NCI-H774 (cell line): ENCODE measurements at places on chromosomes 7 and 10.

DNA sequence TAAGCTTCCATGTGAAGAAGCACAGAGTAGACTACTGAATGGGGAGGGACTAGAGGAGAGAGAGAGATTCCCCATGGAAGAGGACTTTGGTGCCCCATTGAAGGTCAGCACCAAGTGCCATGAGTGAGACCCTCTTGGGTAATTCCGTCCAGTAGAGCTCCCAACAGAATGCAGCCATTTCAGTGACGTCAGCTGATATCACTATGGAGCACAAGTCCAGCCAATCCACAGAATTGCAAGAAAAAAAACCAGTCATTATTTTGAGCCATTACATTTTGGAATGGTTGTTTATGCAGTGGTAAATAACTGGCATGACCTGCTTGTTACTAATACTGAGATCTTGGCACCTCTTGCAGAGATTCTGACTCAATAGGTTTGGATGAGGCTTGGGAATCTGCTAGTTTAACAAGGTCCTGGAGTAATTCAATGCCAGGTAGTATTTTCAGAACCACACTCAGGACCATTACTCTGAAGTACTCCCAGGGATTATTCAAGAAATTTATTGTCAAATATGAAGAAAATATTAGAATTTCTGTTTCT lies 52.6 kb upstream of the SP8 start:
- DNase-seq: no peak

DNA sequence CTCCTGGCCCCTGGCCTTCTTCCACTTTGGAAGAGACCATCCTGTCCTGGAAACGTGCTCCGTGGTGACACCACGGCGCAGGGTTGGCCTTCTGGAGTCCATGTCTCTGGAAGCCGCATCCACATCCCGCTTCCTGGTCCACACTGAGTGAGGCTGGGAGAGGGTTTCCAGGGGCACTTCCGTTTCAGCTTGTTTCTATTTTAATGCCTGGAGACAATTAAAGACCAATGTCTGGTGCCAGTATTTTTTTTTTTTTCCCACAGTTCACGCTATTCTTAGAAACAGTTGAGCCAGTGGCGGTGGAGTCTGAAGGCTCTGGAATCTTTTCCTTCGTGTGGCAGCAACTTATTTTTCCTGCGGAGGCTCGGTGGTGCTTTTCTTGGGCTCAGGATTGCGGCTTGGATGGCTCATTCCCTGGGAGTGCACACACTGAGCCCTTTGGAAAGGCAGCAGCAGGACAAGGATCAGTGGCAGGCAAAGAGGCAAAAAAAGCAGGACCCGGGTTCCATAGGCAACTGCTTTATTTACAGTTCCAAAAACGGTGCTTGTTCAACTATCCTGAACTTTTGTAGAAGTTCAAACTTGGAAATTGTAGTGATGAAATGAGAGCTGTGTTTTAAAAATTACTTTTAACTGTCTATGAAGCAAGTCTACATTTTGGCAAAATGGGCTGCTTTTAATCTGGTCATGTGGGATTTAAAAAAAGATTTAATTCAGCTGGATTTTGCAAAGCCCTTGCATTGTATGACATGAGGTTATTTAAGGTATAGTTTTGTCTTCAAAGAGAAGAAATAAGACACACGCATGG lies 202.8 kb downstream of the BAMBI start:
- DNase-seq: no peak

DNA sequence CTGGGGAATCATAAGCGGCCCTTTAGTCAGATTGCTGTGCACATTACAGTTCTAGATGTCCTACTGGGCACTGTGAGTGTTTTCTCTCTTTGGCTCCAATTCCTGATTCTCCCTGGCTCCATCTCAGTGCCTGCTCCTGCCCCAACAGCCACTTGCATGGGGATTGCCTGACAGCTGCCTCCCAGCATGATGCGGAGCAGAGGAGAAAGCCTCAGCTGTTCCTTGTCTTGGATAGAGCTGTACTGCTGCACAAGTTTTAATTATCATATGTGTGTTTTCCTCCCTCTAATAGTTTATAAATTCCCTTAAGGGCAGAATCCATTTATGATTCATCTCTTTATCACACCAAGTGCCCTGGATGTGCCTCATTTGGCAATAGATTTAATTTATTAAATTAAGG lies 285.8 kb upstream of the COBL start:
- no peak for DNase-seq

GRCh38 chr10:30687698-30688213 lies 58.2 kb upstream of the LYZL2 start:
- DNase-seq: peak; percentile 32

GRCh38 chr10:113099431-113100183 lies 149.6 kb downstream of the TCF7L2 start:
- no peak for DNase-seq

DNA sequence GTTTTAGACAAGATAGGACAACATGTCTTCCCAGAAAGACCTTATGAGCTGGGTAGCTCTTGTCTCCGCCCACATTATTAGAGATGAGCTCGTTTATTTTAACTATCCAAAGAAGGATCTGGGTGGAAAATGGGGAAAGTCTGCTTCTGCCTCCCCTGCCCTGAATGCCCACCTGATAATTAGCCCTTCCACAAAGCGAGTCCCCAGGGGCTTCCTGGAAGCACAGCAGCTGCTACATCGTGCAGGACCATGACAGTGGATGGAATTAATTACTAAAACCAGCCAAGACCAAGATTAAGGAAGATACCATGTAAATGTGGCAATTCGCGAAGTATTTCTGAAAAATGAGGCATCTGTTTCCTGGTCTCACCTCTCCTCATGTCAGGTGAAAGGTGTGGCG lies 374.4 kb downstream of the PAXIP1 start:
- no peak for DNase-seq

DNA sequence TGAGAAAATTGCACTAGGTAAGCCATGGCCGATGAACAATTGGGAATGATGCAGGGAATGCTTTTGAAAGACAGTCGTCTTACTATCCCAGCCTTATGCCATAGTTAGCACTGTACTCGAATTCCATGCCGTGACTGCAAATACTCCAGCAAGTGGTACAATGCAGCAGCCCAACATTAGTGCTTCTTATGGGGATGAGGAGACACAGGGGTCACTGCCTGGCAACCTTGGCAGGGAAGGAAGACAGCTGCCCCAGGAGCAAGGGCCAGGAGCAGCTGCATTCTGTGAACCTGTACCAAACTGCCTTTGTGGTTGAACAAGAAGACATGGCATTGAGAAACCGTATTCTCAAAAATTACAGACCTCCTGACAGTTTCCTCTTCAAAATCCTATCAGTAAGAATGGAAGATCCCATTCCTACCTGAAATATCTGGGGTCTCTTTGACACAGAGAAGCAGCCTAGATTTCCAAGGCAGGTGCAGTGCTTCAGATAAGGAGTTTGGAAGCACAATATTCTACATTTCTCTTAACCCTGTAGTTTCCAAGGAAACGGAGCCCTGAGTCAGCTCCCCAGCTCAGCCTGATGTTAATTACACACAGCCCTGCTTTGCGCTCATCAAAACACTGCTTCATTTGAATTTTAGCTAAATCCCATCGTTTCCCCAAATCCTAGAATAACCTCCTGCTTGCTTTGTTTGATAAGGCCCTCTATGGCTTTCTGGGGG lies 49.0 kb upstream of the FRMD4A start:
- DNase-seq: no peak

- no peak for DNase-seq
These were observed 25.4 kb downstream of the RPP38 start for GRCh38 chr10:15122477-15123030.

DNA sequence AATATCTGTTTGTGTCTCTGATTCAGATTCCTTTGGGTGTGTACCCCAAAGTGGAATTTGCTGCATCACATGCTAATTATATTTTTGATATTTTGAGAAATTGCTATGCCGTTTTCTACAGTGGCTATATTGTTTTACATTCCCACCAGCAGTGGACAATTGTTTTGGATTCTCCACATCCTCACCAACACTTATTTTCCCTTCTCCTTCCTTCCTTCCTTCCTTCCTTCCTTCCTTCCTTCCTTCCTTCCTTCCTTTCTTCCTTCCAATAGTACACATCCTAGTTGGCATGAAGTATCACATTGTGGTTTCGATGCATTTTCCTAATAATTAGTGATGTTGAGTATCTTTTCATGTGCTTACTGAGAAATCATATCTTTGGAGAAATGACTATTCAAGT lies 535.5 kb downstream of the SH2D4B start:
- no peak for DNase-seq

DNA sequence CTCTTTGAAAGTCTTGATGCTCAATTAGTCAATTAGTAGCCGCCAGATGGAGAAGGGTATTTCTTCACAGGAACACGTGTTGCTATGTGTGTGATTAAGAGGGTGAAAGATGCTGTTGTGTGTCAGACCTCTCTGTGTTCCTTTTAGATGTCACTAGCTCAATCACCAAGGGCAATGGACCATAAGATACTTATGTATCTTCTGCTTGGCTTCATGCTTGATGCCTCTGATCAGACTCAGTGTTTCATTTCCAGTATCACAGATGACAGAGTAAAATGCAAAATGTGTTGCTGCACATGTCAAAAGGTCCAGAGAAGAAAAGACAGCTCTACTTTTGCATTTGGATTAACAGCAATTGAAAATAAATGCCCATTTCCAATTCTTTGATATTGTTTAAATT lies 865.9 kb downstream of the CNTNAP2 start:
- no peak for DNase-seq

GRCh38 chr7:889391-889790 lies 13.0 kb downstream of the GET4 start:
- no peak for DNase-seq

DNA sequence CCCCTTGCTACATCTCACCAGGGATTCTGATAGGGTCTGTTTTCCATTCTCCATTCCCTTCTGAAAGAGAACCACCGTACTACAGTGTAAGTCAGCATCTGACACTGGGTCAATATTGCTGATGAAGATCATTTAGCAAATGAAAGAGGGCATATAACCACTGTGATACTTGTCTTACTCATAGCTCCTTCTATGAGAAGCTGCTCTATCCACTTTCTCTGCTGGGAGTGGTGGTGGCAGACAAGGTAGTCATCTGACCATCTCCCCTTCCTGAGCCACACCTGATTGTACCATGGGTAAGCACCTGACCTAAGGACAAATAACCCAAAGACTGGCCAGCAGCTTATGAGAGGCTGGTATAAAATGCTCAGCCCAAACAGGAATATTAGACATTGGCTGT lies 220.4 kb downstream of the DOCK4 start:
- DNase-seq: no peak

DNA sequence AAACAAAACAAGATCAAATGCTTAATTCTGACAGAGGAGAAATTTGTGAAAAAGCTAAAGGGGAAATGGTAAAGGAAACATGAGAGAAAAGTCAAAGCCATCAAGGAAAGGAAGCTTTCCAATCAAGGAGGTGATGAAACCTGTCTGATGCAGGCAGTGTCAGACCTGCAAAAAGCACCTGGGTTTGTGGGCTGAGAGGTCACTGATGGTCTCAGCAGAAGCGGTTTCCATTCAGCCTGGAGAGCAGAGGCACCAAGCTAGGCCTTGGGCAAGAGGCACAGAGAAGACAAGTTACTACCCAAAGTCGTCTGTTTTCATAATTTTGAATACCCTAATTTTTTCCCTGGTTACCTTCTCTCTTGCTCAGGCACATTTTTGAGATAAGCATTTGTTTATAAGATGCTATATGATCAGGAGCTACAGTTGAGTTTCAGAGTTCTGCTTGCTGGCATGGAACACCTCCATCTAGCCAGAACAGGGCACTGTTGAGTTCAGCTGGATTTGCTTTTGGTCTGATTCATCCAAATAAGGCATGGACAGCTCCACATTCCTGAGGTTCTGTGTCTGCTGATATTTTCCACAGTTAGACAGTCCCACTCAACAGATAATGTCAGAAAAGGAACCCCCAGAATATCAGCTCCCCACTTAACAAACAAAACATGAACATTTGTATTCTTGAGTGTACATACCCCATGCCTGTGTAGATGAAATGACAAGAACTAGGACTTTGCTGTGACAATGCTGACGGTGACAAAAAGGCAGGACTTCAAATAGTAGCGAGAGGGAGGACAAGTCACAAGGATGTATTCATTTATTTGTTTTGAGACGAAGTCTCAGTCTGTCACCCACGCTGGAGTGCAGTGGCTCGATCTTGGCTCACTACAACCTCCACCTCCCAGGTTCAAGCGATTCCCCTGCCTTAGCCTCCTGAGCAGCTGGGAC lies 4.9 kb upstream of the PPIA start:
- DNase-seq: no peak

DNA sequence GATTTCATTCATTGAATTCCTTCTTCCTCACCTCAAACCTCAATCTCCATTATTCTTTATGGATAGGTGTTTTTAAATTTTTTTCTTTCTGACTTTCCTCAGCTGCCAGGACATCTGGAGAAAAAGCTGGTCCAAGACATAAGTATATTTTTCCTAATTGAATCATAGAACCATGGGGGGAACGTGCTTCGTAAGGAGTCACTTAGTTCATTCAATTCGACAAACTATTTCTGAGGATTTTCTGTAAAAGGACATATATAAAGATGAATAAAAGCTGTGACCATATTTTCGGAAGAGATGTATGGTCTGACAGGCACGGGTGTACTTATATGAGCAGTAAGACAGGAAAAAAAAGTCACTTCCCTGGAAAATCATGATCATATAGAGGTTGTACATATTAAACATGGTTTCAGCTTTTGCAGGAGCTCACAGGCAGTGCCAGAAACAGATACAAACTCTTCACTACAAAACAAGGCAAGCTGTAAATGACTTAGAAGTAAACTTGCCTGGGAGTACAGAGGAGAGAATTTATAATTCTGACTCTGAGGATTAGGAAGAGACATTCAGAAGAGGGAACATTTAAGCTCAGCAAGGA lies 88.2 kb upstream of the EGR2 start:
- no peak for DNase-seq

DNA sequence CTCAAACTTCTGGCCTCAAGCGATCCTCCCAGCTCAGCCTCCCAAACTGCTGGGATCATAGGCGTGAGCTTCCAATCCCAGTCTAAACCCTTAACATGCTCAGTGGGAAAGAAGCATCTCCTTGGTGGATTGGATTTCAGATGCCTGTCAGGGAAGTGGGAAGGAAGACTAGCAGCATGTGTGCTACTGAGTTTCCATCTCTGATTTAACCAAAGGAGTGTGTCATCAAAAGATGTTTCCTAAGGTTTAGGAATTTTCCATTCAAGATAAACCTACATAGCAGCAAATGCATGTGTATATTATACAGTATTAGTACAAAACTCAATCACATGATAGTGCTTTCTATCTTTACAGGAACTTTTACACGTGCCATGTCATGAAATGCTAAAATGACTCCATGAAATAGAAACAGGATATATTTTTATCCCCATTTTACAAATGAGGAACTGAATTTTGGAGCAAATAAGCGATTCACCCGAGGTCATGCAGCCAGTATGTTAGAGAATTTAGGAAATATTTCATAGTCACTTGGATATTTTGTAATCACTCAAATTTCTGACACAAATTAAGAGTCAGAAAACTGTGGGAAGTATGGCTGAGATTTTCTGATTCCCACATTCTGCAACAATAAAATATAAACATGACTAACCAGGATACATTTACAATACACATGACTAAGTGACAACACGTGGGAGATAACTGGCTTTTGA lies 11.4 kb upstream of the TMEM26 start:
- no peak for DNase-seq
